T-helper 1 cell (primary cell): ENCODE measurements at places on chromosomes 4 and X.

DNA sequence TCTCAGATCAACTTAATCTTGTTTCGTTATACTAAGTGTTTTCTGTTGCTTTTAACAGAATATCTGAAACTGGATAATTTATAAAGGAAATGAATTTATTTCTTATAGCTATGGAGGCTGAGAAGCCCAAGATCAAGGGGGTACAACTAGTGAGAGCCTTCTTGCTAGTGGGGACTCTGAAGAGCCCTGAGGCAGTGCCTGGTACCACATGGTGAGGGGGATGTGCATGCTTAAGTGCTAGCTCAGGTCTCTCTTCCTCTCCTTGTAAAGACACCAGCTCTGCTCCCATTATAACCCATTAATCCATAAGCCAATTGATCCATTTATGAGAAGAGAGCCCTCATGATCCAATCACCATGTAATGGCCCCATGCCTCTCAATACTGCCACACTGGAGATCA, 17.9 kb downstream of the COX18 start:
- no peak for DNase-seq

GRCh38 chr4:8001564-8002355, 62.1 kb upstream of the AFAP1 start:
- no peak for DNase-seq

DNA sequence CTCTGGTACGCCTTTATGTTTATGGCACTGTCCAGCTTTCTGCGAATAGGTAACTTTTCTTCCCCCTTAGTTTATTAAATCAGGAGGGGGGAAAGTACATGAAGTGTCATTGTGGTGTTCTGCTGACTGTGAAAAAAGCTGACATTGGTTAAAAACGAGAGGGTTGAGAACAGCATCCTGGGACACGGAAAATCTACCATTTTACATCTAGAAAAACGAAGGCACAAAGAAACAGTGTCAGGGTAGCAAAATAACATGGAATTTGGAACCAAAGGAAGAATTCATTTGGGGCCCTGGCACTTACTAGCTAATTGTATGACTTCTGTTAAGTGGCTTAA, 1.2 kb upstream of the AMOT start:
- no peak for DNase-seq

GRCh38 chr4:85722807-85723206, 247.9 kb downstream of the ARHGAP24 start:
- no peak for DNase-seq

DNA sequence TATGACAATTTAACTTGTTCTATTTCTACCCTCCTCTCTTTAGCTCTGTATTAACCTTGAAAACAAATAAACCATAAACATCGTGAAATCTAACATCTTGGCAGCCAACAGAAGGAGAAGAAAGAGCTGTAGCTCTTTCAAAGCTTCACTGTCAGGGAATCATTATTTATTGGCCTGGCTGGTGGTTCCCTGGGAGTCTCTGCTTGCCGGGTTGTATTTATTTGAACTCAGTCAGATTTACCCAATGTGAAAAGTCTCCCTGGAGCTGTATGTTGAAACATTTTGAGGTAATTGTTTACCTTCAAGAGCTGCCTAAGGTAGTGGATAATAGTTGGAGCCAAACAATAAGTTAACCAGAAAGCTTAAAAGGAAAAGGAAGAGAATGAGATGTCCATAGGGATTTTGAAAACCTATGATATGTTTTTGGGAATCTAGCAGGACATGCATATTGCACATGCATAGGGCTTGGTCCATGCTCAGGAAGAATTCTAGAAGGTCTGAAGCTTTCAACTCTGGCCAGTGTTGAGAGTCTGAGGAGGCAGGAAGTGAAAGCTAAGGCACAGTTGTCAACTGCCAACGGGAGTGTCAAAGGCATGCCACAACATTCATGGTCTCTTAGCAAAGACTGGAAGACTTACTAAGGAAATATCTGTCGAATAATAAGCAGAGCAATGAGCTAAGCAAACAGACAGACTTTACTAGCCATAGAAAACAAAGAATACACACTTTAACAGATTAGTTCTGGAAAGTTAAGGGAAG, 621.6 kb downstream of the PCDH7 start:
- no peak for DNase-seq

- DNase-seq, result no peak
Measured at GRCh38 chr4:36870121-36870520, 374.4 kb upstream of the NWD2 start.

GRCh38 chrX:49246541-49246940, 11.3 kb downstream of the CCDC22 start:
- DNase-seq, result no peak

DNA sequence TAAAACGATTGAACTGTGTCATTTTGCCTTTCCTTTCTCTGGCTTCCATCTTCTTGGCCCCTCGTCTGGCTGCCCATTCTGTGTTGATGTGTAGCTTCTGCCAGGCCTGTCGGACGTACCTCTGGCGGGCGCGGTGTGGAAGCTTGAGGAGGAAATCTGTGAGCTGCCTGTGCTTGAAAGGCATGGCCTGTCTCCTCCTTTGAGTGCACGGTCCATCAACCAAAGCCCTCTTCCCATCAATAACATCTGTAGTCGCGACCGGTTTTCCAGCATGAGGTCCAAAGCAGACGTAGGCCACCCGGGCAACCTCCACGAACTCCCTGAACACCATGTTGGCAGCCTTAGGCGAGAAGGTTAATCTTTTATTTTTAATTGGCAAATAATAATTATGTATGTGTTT, 202.7 kb downstream of the CRLF2 start:
- DNase-seq, result no peak

GRCh38 chr4:6527259-6527658, 47.7 kb upstream of the MAN2B2 start:
- DNase-seq, result no peak

GRCh38 chr4:85784947-85785346, 310.0 kb downstream of the ARHGAP24 start:
- DNase-seq, result no peak

- DNase-seq, result no peak
Measured at GRCh38 chr4:76657443-76657842, 222.4 kb downstream of the SHROOM3 start.

- DNase-seq, result no peak
Measured at GRCh38 chr4:70190579-70190978, 4.9 kb upstream of the ODAM start.

- DNase-seq, result peak; percentile 67
Measured at GRCh38 chrX:119516157-119516702, 48.0 kb downstream of the SLC25A5 start.

DNA sequence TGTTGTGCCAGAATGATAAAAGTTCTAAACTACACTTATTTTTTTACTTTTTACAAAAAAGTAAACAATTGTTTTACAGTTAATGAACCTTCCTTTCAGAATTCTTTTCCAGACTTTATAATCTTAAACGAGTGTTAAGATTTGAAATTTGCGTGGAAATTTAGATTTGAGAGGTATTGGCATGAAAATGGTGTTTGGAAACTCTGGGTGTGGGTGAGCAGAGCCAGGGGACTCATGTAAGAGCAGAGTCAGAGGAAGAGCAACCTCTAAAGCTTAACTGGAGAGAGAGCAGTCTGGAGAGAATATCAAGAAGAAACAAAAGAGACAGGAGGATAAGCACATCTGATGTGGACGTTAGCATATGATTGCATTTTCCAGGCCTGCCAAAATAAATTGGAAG, 48.2 kb downstream of the MMRN1 start:
- DNase-seq, result no peak

DNA sequence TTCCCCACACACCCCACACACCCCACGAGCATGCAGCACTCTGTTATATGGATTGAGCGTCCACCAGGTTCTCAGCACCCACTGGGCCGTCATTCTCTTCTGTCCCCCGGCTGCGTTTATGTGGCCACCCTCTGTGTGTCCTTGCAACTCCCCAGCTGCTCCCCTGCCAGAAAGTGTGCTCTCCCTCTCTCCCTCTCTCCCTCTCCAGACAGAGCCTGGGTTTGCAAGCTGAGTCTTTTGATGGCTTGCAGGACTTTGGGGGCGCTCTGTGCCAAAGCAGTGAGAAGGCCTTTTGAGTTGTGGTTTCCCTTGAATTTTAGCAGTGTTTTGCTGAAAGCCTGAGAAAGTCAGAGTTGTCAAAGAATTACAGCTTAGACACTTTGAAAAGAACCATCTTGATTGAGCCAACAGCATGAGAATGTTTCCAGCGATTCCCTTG, 173.5 kb downstream of the DCLK2 start:
- DNase-seq, result no peak

GRCh38 chr4:1900087-1900433, 28.9 kb downstream of the NSD2 start:
- DNase-seq, result no peak

DNA sequence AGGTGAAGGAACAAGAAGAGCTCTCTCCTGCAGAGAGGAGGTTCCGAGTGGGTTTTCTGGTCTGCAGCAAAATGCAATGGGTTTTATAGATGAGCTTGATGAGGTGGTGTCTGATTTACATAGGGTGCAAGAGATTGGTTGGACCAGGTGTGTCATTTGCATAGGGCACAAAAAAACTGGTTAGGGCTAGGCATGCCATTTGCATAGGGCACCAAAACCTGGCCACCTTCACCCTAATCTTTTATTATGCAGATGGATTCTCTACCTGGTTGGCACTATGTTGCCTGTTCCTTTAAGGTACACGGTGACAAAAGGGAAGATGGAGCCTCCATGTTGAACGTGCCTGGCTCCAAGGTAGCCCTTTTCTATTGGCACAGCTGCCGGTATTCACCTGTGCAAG, 94.5 kb upstream of the PRKX start:
- no peak for DNase-seq

DNA sequence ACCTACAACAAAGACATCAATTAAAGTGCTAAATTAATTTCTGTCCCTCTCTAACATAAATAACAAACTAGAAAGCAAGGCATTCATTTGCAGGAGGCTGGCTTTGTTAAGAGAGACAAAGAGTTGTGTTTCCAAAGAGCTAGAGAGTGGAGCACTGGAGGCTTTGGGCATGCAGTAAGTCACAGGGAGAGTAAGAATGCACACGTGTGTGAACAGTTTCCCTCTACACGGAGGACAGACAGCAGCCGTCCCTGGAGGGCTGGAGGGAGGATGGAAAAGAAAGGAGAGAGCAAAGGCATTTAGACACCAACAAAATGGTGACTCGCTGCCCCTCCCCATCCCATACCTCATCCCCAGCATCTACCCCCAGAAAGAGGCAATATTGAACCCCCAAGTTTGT, 20.4 kb upstream of the DCHS2 start:
- DNase-seq, result no peak

GRCh38 chrX:86014421-86014820, 32.9 kb downstream of the CHM start:
- DNase-seq, result no peak

DNA sequence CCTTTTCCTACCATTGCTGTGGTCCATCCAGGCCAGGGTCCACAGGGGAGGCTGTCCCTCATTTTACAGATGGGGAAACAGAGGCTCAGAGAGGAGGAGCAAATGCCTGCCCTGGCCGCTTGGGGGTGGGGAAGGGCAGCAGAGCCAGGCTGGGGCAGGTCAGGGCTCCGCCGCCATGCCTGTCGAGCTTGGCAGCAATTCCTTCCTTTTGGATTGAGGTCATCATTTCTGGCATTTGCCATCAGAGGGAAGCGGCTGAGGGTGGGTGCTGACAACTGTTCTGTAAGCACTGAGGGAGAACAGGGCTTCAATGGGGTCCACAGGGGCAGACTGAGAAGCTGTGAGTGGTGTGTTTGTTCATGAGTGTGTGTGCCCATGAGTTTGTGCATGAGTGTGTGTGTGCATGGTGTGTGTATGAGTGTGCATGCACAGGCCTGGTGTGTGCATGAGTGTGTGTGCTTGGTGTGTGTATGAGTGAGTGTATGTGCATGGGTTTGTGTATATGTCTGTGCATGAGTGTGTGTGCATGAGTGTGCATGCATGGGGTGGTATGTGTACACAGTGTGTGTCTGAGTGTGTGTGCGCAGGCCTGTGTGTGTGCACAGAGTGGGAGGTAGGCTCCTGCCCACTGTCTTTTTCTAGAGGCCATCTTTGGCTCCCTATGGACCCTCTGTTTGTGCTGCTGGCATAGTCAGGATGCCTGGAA, 115.2 kb downstream of the SORCS2 start:
- no peak for DNase-seq

DNA sequence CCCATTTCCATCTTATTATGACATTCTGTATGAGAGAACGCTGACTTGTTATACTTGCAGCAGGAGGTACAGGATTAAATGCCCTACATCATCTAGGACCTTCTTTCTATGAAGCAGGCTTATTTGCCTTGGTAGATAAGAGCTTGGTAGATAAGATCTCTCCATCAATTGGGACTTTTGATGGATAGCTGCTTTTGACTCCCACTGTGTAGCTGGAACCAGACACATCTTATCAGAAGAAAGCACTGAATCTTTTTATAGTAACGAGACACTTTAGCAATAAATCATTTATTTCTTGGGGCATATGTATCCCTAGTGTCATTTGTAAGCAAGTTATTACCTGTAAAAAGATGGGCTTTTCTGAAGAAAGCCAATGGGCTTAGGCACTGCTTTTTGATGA, 613.9 kb downstream of the TECRL start:
- DNase-seq, result no peak

DNA sequence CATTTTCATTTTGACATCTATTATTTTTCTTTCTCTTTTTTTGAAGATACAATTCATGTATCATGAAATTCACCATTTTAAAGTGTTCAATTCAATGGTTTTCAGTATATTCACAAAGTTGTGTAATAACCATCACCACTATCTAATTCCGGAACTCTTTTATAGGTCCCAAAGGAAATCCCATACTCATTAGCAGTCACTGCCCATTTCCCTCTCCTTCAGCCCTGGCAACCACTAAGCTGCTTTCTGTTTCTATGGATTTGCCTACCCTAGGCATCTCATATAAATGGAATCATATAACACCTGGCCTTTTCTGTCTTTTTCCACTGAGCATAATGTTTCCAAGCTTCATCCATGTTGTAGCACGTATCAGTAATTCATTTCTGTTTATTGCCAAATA, 3.2 kb upstream of the FGF2 start:
- DNase-seq, result no peak

- DNase-seq, result no peak
Measured at GRCh38 chr4:126794363-126794762, 838.4 kb upstream of the INTU start.

DNA sequence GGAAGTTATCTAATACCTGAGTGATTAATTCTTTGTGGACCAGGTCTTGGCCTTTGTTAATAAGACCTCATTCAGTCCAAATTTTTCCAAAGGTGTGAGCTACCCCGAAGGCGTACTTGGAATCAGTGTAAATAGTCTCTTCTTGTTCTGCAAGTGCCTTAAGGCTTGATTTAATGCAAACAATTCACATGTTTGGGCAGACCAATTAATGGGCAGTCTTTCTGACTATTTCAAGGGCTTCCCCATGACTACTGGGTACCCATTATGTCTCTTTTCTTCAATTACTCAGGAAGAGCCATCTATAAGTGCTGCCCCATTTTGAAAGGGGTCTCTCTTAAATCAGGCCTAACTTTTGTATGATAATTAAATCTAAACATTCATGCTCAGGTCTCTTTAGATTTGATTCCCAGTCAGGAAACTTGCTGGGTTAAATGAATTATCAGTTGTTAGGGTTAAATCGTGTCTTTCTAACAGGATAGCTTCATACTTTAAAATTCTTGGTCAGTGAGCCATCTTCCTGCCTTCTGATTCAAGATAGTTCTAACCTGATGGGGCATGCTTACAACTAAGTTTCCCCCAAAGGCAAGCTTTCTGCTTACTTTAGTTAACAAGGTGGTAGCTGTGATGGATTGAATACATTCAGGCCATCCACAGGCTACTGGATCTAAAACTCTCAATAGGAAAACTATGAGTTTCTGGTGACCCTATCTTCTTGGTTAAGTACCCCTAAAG, 179.6 kb downstream of the CCNG2 start:
- DNase-seq, result no peak
